ENCODE measurements at places on chromosomes 3 and 15. TPM values are rescaled to one million over a fixed set of nuclear protein-coding genes. Genes with fewer than 3 reads are reported as not detected.

The EIF2B5 gene
- total RNA-seq, result 36.0 TPM

The GPR62 gene
- total RNA-seq, result not detected

The PIGZ gene
- 5.5 TPM for total RNA-seq

The FAM81A gene
- total RNA-seq, result 2.9 TPM

The PEX11A gene
- total RNA-seq, result 7.9 TPM

The EXD1 gene
- total RNA-seq, result not detected

The KY gene
- 0.06 TPM for total RNA-seq

The ACTC1 gene
- 3.4 TPM for total RNA-seq

The TMEM266 gene
- 4.4 TPM for total RNA-seq

The PRRT3 gene
- 5.2 TPM for total RNA-seq

GRCh38 chr3:121976727-121977126, 45.3 kb downstream of the ILDR1 start:
- no peak for DNase-seq

GRCh38 chr3:73827725-73828211, 203.0 kb upstream of the PDZRN3 start:
- peak; percentile 37 for DNase-seq

DNA sequence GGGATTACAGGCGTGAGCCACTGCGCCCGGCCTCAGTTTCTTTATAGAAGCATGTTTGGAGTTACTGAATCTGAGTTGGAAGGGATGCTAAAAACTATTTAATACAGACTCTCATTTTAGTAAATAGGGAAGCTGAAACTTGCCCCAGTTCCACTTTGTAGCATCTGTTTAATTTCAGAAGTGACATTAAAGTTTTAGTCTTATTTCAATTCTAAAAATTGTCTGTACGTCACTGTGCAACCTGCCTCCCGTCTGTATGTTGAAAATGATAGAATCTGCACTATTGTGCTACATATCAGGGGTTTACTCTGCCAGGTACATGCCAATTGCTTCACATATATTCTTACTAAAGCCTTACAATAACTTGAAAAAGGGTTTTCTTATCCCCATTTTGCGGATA, 15.3 kb downstream of the CNOT10 start:
- no peak for DNase-seq

DNA sequence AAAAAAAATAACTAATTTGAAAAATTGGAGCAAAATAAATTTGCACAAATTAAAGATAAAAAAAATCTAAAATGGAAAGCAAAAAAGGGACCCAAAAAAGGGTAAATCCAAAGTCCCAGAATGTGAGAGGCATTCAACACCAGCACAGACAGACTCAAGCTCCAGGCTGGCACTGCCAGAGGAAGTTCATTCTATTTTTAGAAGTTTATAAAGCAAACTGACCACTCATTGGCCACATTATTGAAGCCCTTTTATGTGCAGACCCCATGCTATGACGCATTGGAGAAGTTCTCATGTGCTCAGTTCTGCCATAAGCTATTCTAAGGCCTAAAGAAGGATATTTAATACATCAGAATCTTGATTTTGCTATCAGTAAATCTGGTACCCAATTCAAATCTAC, 17.6 kb upstream of the BOC start:
- DNase-seq, result no peak

- DNase-seq, result no peak
Observed at GRCh38 chr15:43896543-43896942, 69.7 kb downstream of the WDR76 start.

- no peak for DNase-seq
Observed at GRCh38 chr3:94117729-94118128, 54.9 kb downstream of the NSUN3 start.

- DNase-seq, result no peak
Observed at GRCh38 chr3:28250999-28251398, 9.6 kb downstream of the CMC1 start.

DNA sequence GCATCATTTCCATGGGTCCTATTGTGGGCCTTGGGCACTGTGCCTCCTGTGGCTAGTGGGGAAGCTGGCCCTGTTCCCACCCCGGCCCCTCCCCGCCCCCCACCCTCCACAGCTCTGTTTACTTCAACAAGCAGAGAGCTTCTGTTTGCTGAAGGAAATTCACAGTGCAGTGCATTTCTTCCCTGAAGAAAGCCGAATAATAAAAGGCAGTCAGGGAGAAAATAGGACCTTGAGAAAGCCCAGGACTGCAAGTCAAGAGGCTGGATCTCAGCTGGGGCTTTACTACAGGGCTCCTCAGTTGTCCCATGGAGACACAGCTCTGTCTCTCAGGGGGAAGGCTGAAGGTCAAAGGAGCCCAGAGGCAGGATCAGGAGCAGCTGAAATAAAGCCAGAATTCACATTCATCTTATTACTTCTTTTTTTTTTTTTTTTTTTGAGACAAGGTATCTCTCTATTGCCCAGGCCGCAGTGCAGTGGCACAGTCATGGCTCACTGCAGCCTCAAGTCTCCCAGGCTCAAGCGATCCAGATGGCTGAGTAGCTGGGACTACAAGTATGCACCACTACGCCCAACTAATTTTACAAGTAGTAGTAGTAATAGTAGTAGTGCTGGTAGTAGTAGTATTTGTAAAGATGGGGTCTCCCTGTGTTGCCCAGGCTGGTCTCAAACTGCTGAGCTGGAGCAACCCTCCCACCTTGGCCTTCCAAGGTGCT, 33.0 kb upstream of the LACTB start:
- DNase-seq, result peak; percentile 47

DNA sequence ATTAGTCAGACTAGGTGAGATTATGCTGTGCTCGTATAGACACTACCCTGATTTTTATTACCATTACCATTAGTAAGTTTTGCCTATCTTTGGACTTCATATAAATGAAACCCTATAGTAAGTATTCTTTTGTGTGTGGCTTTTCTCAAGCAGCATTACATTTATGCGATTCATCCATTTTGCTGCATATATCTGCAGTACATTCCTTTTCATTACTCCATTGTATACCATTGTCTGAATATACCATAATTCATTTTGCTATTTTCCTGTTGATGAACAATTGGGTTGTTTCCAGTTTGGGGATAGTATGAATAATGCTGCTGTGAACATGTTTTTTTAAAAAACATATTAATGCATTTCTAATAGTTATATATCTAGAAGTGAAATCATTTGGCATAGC, 45.3 kb downstream of the TMEM212 start:
- no peak for DNase-seq

DNA sequence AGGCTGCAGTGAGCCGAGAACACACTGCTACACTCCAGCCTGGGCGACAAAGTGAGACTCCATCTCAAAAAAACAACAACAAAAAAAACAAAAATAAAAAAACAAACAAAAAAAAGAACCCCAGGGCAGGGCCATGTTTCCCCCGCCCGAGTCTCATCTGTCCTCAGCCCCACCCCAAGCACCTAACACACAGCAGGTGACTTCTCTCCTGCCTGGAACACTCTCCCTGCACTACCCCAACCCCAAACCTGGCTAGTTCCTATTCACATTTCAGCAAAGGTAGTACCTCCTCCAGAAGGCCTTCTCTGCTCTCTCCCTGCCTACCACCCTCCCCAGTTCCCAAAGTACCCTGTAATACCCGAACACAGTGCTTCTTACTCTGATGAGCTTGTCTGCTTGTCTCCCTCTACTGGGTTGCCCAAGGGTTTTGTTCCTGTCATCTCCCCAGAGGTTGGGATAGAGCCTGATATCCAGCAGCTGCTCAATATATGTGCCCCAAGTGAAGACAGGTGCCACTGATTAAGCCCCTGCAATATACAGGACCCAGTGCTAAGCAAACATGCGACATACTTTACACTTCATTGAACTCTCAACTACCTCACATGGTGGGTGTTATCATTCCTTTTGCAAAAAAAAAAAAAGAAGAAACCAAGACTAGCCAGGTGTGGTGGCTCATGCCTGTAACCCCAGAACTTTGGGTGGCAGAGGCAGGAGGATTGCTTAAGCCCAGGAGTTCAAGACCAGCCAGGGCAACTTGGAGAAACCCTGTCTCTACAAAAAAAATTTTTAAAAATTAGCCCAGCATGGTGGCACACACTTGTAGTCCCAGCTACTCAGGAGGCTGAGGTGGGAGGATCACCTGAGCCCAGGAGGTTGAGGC, 103.6 kb downstream of the DAPK2 start:
- no peak for DNase-seq

DNA sequence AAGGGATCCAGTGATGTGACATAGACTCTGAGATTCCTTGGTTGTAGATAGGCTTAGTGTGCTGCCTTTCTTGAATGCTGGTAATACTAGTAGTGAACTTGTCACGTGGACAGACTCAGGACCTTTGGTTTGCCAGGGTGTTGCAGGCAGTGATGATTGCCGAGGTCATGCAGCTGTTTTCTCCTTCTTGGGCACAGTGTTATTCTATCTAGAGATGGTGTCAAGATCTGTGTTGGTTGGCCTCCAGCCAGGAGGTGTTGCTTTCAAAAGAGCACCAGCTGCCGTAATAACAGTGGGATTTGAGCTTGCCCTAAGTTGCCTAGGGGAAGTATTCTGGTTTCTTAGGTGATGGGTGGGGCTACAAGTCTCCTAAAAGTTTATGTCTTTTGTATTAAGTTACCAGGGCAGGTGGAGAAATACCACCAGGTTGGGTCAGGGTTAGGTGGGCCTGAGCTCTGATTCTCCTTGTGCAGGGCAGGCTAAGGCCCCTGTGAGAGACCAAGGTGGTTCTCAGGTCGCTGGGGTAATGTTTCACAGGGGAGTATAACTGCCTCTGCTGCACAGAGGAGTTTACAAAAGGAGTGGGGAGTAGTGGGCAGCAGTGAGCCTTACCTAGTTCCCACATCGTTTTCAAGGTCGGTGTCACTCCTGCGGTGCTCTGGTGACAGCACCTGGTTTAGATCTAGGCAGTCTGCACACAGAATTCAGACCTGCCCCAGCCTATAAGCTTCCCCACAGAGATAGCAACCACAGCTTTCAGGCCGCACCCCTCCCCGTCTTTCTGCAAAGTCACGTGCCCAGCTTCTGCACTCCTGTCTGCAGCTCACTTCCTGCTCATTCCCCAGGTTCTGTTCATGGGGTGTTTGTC, 350.3 kb downstream of the DOCK3 start:
- no peak for DNase-seq

Data from lung (tissue), 17 donors.